ENCODE measurements at places on chromosomes 3 and 15.
A peak's percentile ranks its signal among the peaks of the same experiment; 100 is the strongest.

DNA sequence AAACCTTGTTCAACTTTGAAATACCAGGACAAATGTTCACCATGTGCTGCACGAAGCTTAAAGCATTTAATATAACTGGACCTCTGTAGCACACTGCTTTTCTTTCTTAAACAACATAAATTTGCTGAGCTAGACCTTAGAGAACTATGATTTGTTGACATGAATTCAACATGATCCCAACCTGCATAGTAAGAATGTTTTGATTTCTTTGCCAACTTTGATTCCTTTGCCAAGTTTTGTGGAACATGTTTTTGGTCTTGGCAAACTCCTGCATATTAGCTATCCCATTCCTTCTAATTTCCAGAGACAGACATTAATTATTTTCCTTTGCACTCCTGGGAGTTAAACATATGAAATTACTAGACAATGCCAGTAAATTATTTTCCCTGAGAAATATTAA, 197.2 kb upstream of the RBMS3 start:
- no peak for DNase-seq

DNA sequence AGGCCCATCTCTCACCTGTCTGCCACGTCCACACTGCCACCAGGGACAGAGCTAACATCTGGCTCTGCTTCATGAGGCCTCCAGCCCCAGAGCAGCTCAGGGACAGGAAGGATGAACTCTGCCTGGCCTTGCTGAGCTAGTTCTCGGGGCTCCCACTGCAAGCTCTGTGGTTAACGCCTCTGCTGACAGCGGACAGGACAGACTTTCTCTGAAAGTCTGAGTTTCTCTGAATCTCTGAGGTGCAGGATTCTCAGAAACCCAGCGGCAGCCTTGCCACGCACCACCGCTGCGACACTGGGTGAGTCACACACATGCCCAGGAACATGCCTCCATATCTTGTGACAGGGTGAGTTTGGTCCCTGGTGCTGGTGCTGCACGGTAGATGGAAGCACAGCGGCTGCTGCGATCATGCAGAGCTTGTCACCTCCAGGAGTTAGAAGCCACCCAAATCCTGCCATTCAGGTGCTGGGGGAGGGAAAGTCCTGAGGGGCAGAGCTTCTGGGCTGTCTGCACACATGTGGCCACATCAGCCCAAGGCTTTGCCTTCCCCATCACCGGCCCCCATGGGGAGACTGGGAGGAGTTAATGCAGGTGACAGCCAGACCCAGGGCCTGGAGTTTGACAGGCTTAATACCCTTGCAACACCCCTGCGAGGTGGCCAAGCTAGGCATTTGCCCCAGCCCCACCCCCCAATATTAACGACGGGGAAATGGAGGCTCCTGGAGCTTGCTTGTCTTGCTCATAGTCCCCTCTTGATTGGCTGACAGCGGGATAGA, 267.0 kb downstream of the PLCL2 start:
- peak; percentile 91 for DNase-seq

DNA sequence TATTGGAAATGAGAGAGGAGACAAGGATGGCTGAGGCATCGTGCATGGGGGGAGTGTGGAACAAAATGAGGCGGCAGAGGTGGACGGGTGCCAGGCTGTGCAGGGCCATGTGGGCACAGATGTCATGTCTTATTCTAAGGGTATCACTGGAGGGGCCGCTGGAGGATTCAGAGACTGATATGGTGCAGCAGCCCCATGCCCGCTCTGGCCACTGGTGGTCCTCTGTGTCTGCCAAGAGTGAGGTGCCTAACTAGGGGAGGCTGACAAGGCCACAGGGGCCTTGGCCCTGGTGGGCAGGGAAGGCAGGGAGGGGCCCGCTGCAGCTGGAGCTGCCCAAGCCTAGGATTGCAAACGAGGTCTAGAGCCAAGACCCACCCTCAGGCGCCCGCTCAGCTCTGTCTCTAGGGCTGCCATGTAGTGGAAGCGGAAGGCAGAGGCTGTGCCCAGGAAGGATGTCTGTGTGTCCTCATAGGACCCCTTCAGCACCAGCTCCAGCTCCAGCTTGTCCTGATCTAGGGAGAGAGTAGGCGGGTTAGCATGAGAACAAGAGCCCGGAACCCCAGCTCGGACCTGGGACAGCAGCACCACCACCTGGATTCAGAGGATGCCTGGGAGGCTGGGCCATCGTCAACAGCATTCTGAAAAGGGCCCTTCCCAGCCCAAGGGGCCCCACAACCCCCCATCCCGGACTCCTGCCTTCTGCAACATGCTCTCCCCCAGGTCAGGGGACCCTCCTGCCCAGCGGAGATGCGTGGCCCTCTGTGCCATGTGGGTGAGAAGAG, 11.3 kb downstream of the PLA2G4D start:
- DNase-seq: no peak

DNA sequence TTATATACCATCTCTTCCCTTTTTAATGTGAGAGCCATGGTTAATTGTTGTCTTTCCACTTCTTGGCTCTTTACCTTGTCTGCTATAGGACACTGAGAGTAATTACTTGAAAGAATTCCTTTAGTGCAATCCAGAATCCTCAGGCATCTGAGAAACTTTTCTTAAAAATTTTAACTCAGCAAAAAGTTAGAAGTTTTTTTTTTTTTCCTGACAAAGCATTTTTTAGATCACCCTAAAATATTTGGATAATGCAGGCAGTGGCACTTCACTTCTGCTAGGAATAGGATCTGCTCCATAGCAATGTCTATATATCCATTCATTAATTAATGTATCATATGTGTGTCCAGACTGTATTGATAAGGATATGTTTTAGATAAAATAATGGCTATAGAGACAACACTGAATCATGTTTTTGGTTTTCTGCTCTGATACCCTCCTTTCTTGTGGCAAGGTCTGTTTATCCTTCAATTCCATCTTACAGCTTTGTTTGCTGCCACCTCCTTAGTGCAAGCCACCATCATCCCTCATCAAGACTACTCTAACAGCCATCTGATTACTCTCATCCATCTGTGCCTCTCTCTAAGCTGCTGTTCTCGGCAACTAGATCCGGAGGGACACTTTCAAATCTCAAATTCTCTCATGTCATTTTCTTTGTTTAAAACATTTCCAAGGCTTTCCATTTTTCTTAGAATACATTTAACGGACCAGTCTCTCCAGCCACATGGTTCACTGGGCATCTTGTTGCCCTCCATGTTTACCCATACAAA, 563.5 kb downstream of the EDEM1 start:
- DNase-seq: no peak

GRCh38 chr3:187973977-187974870, 179.7 kb upstream of the LPP start:
- no peak for DNase-seq

GRCh38 chr15:68503791-68504680, 72.1 kb upstream of the ITGA11 start:
- no peak for DNase-seq

- no peak for DNase-seq
Observed at GRCh38 chr3:189138901-189139610, 32.7 kb upstream of the TPRG1 start.

GRCh38 chr3:128425846-128426127, 40.9 kb downstream of the DNAJB8 start:
- no peak for DNase-seq

DNA sequence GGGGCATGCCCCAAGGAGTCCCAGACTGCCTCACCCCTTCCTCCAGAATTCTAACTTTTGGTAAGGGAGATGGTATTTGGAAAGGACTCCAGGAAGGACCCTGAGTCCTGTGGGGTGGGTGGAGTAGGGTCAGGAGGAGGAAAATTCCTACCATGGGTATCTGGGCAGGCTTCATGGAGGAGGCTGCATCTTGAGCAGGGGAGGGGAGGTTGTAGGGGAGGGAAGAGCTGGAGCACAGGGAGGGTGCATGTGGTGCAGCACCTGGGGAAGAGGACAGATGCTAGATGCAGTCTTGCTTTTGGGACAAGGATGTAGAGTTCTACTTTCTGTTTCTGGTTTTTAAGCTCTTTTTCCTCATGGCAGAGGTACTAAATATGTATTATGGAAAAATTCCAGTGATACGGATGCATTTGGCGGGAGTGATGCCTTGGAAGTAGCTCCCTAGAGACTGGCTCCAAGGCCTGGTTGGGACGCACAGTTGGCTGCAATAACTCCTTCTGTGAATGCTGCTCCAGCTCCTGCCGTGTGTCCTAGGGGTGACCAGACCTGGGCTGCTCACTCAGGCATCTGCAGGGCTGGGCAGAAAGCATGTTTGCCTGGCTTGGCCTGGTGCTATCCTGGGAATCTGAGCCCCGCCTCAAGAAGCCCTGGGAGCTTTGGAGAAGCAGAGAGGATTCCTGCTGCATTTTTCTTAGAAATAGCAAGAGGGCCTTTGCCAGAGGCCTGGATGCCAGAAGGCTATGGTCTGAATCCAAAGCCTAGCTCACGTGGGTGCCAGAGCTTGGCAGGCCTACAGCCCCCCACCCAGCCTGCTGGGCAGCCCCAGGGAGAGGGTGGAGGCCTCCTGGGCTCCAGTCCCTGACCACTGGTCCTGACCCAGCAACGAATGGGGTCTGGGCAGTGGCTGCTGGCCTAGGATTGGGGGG, 10.1 kb downstream of the SEMA3F start:
- DNase-seq: no peak

GRCh38 chr3:54668236-54668635, 259.6 kb downstream of the LRTM1 start:
- DNase-seq: no peak

GRCh38 chr15:70265466-70265978, 167.8 kb upstream of the TLE3 start:
- DNase-seq: no peak

- DNase-seq: no peak
Observed at GRCh38 chr15:40333922-40334492, 6.7 kb downstream of the CCDC9B start.

DNA sequence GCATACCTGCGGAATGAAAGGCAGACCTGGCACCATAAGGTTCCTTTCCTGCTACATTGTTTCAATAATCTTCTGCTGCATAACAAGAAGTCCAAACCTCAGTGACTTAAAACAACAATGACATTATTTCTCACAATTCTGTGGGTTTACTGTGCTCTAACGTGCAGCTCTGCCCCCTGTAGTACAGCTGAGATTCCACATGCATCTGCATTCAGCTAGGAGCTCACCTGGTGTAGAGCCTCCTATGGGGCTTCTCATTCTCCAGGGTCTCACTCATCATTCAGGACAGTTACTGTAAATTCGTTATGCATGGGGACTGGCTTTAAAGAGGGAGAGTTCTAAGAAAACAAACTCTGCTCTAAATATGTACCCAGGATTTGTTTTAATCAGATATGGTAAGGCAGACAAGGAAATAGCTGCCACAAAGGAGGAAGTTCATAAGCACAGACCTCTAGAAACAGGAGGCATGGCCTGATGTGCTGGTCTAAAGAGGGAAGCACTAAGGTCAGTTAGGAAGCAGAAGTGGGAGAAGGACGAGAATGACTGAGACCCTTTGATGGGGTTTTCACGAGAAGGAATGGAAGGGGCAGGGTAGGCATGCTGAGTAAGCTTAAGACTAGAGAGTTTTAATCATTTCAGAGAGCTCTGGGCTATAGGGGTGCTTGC, 347.0 kb downstream of the NEK10 start:
- no peak for DNase-seq

DNA sequence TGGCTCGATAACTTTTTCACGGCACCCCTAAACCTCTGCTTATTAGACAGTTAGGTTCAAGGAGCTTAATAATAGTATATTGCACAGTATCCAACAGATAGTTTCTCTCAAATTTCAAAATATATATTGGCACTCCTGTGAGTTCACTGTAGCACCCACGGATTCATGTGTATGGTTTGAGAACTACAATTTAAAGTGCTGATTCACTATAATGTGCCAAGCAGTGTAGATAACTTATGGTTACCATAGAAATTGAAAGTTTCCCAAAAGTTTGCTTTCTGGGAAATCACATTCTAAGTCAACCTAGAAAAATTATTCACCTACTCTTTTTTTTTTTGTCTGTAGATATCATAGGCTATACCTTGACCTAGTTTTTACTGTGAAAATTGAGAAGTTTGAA, 86.6 kb downstream of the GAP43 start:
- DNase-seq: no peak

GRCh38 chr3:50592568-50592967, 19.0 kb downstream of the CISH start:
- no peak for DNase-seq

- DNase-seq: no peak
Observed at GRCh38 chr15:38266247-38266986, 13.8 kb downstream of the SPRED1 start.

- no peak for DNase-seq
Observed at GRCh38 chr3:30004481-30004880, 601.9 kb upstream of the TGFBR2 start.

GRCh38 chr3:133413161-133414020, 13.5 kb downstream of the BFSP2 start:
- no peak for DNase-seq

DNA sequence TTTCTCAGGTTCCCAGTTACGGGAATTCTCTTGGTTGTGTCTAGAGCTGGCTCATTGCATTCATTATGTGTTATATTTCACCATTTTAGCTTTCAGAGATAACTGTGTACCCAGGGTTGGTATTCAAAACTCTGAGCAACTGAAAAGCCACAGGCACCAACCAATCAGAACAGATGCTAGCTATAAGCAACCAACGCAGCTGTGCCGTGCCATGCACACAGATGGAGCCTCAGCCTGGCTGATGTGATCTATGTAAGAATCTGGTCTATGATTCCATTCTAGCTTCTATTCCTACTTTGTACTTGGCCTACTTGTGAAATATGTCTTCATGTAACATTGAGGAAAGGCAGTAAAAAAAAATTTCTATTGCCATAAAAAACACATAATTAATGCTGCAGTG, 95.0 kb upstream of the CCDC80 start:
- no peak for DNase-seq

- no peak for DNase-seq
Observed at GRCh38 chr3:194009019-194009418, 126.9 kb upstream of the HES1 start.

All from activated T-helper 2 cell treated with anti-CD3 and anti-CD28 coated beads, Interferon-gamma antibody, Interleukin-2, Interleukin-4, amounts not matched to agents 10 μg/mL and 5 μg/mL and 100 μg/mL, durations not matched to agents 14 hours and 24 hours and 36 hours (primary cell).